ENCODE measurements at places on chromosomes 6 and 20.

- no peak for DNase-seq
Measured at GRCh38 chr6:120348926-120349325, 985.4 kb downstream of the TBC1D32 start.

GRCh38 chr6:27065183-27065582 lies 182.3 kb upstream of the PRSS16 start:
- no peak for DNase-seq

DNA sequence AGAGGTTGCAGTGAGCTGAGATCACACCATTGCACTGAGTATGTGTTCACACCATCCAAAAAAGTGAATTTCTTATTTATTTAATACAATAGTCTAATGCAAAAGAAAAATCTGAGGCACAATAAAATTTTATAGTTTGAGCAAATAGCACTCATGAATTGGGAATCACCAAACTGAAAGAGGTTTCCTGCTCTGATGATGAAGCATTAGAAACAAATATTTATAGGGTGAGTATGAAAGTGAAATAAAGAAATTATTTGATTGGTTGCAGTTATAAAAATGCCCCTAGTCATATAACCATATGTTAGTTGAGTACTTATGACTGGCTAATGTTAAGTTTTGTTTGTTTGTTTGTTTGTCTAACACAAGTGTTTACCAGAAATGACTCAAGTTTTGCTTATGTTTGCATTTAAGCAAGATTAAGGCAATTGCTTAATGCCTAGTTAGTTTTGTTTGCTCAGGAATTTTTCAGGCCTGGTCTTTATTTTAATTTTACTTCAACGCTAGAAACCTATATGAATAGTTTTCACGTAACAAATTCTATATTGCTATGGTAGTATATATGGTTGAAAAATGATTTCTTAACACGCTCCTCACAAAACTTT lies 151.5 kb upstream of the FAM83B start:
- DNase-seq = no peak

GRCh38 chr6:72081871-72082270 lies 195.5 kb downstream of the RIMS1 start:
- DNase-seq = no peak

GRCh38 chr6:107607116-107607515 lies 117.2 kb downstream of the SOBP start:
- no peak for DNase-seq

- DNase-seq = no peak
Measured at GRCh38 chr6:154242617-154243357, 113.8 kb downstream of the IPCEF1 start.

- DNase-seq = no peak
Measured at GRCh38 chr6:138160329-138161087, 1.2 kb upstream of the ARFGEF3 start.

DNA sequence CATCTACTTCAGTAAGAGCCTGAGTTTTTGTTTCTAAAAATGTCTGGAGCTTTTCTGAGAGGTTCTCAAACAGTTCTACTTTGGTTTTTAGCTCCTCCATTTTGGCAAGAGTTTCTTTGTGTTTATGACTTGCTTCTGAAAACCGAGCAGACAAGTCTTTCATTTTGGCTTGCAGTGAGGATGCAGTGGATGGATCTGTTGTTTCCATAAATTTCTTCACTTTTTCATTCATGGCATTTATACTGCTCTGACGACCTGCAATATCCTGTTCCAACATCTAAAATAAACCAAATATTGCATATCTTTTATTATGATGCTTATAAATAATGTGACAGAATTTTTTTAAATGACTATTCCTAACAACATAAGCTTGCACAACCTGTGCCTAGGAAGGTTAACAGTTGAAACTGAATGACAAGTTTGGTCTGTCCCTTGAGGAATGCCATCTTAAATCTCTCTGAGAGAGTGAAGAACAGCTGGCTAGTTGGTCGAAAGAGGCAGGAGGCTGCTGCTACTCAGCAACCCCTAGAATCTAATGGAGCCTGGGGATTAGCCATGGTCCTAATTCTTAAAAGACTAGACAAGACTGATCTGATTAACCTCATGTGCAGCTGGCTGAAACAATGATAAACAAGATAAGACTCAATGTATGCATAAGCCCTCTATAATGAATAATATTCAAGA lies 69.8 kb downstream of the DST start:
- no peak for DNase-seq

- DNase-seq = no peak
Measured at GRCh38 chr6:32168350-32168749, 4.0 kb downstream of the EGFL8 start.

GRCh38 chr6:14706378-14706929 lies 539.4 kb upstream of the JARID2 start:
- DNase-seq = no peak

DNA sequence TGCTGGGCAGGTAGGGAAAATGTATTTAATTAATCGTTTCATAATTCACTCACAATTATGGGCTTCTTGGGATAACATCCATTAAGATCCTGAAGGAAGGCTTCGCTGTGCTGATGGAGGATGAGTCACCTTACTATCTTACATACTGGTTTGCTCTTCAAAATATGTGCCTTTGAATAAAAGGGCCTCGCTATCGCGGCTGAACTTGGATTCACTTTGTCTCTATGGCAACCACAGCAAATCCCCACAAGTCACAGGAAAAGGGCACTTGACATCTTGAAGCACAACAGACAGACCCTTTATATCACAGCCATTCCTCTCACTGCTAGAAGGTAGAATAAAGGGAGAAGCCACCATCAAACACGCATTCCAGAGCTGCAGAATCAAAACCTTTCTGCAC lies 141.3 kb upstream of the MYLIP start:
- DNase-seq = no peak

DNA sequence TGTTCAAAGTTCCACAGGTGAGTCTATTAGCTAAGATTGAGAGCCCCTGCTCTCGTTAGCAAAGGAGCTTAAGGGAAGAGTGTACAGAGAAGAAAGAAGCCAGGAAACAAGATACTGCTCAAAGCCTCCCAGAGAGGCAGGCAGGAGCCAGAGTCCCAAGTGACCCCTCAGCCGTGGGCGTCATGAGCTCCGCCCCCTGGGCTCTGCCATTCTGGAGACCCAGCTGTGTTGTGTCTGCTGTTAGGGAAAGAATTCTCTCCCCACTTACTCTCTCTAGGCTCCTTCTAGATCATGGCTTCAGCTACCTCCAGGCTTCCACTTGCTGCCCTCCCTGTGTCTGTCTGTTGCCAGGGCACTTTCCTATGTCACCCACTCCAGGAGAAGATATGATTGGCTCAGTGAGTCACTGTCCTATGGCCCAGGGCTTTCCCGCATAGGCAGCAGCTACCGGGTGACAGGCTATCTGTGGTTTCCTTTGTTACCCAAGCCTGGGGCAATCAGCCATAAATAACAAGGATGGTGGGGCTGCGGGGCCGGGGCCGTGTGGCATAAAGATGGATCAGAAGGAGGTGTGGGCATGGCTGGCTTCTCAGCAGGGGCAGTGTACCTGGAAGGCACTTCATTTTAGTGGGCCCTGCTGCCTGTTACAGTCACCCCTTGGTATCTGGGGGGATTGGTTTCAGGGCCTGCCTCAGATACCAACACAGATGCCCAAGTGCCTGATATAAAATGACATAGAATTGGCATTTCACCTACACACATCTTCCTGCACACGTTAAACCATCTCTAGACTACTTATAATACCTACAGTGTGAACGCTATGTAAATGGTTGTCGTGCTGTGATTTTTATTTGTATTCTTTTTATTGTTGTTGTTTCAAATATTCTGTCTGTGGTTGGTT lies 118.9 kb downstream of the ARMC2 start:
- no peak for DNase-seq

- DNase-seq = no peak
Measured at GRCh38 chr6:90131125-90131524, 165.5 kb downstream of the BACH2 start.

DNA sequence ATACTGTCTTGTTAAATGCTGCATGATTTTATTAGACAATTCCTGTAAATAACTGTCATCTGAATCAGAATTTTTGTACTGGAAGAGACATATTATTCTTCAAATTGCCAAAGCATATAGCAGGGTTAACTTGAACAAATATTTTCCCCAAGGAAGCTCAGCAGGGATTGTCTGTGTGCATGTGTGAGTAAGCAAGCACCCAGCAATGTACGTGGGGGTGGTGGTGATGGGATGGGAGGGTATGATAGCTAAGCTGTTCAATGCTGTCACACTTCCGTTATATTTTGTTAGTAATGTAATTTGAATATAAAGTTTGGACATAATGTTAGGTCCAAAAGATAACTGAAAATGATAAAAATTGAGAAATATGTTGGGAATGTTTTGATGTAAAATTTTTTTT lies 118.1 kb downstream of the MYB start:
- no peak for DNase-seq

DNA sequence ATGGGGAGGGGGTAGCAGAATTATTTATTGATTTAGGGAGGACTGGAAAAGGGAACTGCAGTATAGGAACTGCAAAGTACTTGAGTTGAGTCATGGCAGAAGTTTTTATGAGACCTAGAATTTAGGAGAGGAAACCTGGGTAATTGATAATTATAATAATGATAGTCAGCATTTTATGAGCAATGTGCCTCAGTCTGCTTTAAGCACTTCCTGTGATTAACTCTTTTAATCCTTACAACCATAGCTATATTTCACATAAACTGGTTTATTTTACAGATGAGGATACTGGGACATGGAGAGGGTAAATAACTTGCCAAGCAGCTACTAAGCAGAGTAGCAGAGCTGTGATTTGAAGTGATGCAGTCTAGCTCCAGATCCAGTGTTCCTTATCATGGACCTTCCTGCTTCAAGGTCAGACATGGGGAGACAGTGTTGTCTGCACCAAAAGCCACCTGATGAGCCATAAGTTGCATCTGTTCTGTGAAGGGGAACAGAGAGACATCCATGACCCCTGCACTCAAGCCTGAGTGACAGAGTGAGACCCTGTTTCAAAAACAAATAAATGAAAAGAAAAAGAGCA lies 13.6 kb downstream of the LRRC1 start:
- DNase-seq = no peak

DNA sequence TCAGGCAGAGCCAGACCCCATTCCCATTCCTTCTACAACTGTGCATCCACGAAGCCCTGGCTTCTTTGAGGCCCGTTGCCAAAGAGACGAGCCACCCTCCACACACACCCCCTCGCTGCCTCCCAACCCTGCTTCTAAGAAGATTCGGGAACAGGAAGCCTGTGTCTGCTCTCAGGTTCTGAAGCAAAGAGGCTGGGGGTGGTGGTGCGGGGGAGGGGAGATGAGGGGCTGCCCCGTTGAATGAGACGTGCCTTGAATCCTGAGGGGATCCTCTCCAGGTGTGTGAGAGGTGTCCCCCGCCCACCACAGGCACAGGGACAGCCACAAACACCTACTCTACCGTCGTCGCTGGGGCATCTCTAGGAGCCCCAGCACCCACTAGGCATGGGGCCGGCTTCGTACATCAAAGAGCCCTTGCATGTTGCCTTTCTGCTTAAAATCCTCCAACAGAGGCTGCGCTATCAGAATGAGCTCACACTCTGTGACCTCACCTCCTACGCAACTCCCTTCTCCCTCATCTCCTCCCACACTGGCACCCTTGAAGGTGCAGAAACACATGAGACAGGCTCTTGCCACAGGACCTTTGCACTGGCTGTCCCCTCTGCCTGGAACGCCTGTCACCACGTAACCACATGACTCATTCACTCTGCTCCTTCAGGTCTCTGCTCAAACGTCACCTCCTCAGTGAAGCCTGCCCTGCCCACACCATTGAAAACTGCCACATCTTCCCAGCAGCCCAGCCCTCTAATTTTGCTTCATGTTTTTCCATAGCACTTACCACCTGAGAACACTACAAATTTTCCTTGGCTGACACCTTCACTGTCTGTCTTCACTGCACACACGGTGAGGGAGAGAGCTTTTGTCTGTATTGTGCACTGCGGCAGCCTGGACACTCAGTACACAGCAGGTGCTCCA lies 58.5 kb downstream of the PREX1 start:
- no peak for DNase-seq

DNA sequence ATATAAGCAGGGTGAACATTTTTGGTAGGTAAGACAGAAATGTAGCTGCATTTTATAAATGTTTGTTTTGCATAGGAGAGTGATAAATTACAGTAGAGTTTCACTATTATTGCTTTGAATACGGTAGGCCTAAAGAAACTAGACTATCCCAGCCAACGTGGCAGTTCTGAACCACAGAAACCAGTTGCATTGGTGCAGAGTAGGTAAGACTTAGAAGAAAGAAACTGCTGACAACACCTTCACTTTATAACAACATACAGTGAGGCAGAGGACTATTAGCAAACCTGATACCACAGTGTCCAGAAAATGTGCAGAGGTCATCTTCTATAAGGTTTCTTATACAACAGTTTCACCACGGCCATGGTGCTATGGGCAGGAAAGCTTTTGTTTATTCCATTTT lies 566.1 kb downstream of the KIF16B start:
- no peak for DNase-seq

DNA sequence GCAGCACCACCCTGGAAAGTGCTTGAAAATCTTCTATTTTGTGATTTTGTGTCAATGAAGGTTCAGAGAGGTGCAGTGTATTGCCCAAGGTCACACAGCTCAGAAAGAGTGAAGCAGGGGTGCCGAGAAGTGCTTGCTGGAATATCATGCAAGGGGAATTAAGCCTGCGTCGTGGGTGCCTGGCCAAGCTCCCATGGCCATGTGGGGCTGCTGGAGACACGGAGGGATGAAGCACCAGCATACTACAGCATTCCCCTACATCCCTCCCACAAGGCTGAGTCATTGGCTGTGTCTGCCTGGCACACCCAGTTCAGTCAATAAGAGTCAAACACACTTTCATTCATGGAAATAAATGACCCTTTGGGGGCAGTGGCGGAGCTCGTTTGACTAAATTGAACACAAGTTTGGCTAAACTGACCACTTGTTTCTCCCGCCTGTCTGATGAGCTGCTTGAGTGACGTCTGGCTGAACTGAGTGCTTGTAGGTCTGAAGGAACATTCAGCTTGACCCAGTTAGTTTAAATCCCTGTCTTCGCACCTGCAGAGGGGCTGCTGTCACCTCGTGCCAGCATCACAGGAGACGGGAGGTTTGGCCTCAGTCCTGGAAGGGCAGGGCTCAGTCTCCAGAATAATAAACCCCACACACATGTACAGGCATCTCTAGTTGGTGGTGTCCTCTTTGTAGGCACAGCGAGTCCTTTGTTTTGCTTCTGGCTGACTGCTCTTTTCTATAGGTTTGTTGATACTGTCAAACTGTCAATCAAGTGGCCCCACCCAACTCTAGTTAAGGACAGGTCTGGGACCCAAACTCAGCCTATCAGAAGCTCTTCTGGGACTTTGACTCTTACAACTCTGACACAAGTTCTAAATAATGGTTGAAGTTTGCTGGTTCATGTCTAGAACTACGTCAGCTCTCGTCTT lies 8.4 kb upstream of the TGM2 start:
- peak; percentile 23 for DNase-seq

- peak; percentile 36 for DNase-seq
Measured at GRCh38 chr20:41408986-41409385, 42.4 kb upstream of the EMILIN3 start.
